AG09309 (cell line): ENCODE measurements at places on chromosomes 2 and 18.
A peak's percentile ranks its signal among the peaks of the same experiment; 100 is the strongest.

DNA sequence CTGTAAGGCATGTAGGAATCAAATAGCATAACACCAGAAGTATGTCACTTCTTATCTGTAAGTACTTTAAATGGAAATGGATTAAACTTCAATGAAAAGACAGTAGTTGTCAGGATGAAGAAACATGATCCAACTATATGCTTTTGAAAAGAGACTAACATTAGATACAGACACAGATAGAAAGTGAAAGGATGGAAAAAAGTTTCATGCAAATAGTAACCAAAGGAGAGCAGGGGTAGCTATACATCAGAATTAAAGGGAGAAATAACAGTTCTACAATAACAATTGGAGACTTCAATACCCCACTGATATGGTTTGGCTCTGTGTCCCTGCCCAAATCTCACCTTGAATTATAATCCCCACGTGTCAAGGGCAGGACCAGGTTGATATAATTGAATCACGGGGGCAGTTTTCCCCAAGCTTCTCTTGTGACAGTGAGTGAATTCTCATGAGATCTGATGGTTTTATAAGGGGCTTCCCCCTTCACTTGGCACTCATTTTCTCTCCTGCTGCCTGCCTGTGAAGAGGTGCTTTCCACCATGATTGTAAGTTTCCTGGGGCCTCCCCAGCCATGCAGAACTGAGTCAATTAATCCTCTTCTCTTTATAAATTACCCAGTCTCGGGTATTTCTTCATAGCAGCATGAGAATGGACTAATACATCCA, 205.4 kb upstream of the CDH2 start:
- no peak for DNase-seq

DNA sequence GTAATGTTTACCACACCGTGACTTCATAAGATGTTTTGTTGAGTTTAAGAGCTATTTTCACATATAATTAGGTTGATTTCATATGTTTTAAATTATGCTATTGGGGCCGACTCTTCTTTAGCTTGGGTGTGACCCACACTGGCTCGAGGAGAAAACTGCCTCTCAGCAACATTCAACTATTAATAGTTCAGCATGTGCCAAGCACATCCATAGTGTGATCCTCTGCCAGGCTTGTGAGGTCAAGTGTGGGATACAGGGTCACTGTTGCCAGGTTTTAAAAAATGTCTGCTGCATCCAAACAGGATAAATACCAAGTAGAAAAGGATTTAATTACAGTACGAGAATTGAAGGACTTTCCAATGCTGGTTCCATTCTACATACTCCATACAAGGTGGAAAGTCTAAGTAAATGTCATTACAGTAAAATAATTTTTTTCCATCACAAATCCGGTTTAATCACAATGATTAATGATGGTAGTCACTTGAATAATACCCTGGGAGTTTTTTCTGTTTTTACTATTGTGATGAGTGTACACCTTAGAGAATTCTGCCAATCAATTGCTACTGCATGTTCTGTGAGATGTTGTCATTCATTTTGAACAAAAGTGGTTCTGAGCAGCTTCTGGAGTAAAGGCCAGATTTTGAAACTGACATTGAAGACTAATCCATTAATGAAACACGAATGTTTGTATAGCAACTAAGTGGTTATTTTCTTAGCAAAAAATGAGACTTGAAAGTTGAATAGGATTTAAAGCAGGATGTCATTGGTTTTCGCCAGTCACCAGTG, 84.5 kb downstream of the ABI2 start:
- no peak for DNase-seq

DNA sequence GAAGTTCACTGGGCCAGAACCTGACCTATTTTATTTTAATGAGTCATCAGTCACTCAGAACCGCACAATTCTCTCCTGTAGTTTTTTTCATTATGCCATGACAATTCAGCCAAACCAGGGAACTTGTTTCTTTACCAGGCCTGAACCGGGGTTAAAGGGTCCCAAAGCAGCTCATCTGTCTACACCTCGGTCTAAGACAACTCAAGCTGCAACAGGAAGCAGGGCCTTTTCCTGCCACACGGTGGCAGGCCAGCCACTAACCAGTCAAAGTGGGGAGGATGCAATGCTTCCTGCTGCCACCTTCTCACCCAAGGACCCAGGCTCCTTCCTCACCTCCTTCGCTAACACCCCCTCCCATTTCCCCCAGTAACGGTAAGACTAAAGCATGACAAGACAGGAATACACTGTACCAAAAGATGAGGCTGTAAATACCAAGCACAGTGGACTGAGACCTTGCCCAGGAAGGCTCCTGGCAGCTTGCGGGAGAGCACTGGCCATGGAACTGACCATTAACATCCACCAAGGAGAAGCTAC, 56.7 kb upstream of the ACKR3 start:
- no peak for DNase-seq

- DNase-seq, result no peak
Measured at GRCh38 chr2:134275058-134275862, 21.4 kb downstream of the MGAT5 start.

DNA sequence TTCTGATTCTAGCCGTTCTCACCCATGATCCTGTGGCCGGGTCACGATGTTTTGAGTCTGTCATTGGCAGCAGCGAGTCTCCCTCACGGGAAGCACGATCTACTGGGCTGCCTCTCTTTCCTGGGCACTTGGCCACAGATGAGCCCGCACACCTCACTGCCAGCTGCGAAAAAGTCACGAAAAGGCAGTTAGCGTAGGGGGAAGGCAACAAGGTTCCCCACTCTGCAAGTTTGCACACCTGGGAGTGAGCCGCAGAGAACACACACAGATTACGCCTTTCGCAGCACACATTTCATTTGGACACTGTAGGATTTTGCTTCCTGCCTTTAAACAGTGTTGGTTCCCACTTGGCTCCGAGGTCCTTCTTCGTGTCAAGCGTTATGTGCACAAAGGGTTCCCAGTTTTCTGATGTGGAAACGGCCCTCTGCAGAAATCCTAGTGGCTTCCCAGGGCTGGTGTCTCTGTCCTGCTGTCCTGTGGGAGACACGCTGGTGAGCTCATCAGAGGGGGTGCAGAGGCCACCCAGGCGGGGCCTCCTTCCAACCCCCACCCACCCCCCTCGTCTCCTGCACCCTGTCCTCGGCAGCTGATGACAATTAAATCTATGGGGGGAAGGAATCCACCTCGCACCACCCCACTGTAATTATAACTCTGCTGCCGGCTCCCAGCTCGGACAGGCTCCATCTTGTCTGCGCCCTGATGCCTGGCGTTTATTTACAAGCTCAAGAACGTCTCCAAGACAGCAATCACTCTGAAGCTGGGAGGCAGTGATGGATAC, 157.3 kb upstream of the SALL3 start:
- DNase-seq, result no peak

- DNase-seq, result peak; percentile 94
Measured at GRCh38 chr18:75475228-75475627, 47.7 kb upstream of the SMIM21 start.

GRCh38 chr2:12316476-12316875, 400.3 kb upstream of the TRIB2 start:
- DNase-seq, result no peak

- DNase-seq, result no peak
Measured at GRCh38 chr2:110804915-110805314, 72.5 kb downstream of the ACOXL start.

GRCh38 chr2:37084797-37085196, 479 bp downstream of the GPATCH11 start:
- no peak for DNase-seq

DNA sequence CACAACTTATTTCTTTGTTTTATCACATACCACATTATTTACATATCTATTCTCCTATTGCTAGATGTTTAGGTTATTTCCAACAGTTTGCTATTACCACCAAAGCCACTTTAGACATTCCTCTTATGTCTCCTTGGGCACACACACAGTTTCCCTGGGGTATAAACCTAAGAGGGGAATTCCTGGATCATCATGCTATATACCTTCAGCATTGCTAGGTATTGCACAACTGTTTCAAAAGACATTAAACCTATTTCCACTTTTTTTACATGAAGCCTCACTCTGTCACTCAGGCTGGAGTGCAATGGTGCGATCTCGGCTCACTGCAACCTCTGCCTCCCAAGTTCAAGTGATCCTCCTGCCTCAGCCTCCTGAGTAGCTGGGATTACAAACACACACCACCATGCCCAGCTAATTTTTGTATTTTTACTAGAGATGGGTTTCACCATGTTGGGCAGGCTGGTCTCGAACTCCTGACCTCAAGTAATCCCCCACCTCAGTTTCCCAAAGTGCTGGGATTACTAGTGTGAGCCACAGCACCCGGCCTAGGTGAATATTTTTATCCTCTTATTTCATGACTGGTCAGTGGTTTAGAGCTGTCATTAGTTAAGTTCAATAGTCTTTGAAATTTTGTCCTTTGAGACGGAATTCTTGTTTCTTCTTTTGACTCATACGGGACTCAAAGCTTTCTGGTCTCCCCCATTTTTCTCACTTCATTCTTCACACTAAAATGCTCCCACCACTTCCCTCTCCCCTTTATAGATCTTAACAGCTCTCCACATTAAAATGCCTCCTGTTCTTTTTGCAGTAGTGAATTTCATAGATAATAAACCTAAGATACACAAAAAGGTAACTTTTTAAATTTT, 30.3 kb downstream of the SULT1C4 start:
- DNase-seq, result no peak

GRCh38 chr2:62337403-62337802, 141.5 kb downstream of the B3GNT2 start:
- DNase-seq, result no peak

DNA sequence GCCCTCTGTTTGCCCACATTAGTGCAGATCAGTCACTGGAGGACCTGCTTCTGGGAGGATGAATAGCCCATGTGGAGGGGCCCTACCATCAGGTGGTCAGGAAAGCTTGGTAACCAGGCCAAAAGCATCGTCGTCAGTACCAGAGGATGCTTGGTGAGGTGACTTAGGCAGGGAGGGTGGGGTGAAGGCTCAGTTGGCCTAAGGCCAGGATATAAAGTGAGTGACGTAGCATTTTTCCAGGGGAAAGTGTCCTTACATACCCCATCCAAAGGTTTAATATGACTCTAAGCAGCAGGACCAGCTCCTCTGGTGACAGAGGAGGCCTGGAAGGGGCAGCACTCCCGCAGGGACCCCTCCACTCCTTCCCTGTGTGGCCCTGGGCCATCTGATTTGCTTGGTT, 27.7 kb upstream of the DNMT3A start:
- DNase-seq, result no peak

- no peak for DNase-seq
Measured at GRCh38 chr2:62424899-62425298, 81.1 kb downstream of the TMEM17 start.

- DNase-seq, result no peak
Measured at GRCh38 chr2:223101340-223102039, 49.5 kb downstream of the KCNE4 start.

- DNase-seq, result no peak
Measured at GRCh38 chr2:144462266-144462665, 57.7 kb downstream of the ZEB2 start.

- DNase-seq, result no peak
Measured at GRCh38 chr2:130346741-130347066, 4.0 kb downstream of the IMP4 start.

GRCh38 chr2:19617257-19617848, 258.9 kb upstream of the OSR1 start:
- DNase-seq, result no peak

GRCh38 chr2:219551441-219552381, 7.9 kb downstream of the TMEM198 start:
- DNase-seq, result no peak

- no peak for DNase-seq
Measured at GRCh38 chr18:3139406-3139805, 80.4 kb downstream of the MYOM1 start.

DNA sequence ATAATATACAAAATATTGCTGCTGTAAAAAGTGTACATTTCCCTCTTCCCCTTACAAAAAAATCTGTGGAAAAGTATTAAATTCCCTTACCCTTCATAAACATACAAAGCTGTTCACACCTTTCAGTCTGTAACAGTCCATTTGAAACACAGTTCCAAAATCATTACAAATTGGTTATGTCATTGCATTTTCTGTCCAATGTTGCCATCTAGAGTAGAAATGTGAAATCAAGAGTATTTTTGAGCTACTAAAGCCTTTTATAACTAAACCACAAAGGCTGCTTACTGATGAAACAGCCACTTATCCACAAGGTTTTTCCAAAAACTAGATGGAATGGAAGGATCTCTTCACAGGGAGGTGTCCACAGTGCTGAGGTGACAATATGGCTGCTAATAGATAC, 72.5 kb downstream of the SS18 start:
- DNase-seq, result no peak

GRCh38 chr18:74589021-74589420, 8.6 kb upstream of the ZNF407 start:
- no peak for DNase-seq

- no peak for DNase-seq
Measured at GRCh38 chr2:36609507-36609906, 11.5 kb upstream of the FEZ2 start.

- no peak for DNase-seq
Measured at GRCh38 chr2:108165729-108166128, 74.0 kb upstream of the SULT1C3 start.

- DNase-seq, result no peak
Measured at GRCh38 chr2:30509716-30510115, 62.7 kb downstream of the LCLAT1 start.

GRCh38 chr2:100124761-100125160, 17.6 kb downstream of the AFF3 start:
- DNase-seq, result no peak

- no peak for DNase-seq
Measured at GRCh38 chr18:42707080-42707479, 408.4 kb downstream of the RIT2 start.
